ENCODE measurements at places on chromosomes 2 and 18. TPM values are rescaled to one million over a fixed set of nuclear protein-coding genes. Genes with fewer than 3 reads are reported as not detected.

The ADCY3 gene
- 22.3 TPM for total RNA-seq

The MDH1B gene
- total RNA-seq, result 16.7 TPM

The FOXI3 gene
- 3.2 TPM for total RNA-seq

The EGR4 gene
- 14.9 TPM for total RNA-seq

- DNase-seq, result peak; percentile 37
Observed at GRCh38 chr18:36128530-36128870, 640 bp downstream of the SLC39A6 start.

GRCh38 chr2:176814274-176814673 lies 398.3 kb upstream of the HNRNPA3 start:
- DNase-seq, result no peak

DNA sequence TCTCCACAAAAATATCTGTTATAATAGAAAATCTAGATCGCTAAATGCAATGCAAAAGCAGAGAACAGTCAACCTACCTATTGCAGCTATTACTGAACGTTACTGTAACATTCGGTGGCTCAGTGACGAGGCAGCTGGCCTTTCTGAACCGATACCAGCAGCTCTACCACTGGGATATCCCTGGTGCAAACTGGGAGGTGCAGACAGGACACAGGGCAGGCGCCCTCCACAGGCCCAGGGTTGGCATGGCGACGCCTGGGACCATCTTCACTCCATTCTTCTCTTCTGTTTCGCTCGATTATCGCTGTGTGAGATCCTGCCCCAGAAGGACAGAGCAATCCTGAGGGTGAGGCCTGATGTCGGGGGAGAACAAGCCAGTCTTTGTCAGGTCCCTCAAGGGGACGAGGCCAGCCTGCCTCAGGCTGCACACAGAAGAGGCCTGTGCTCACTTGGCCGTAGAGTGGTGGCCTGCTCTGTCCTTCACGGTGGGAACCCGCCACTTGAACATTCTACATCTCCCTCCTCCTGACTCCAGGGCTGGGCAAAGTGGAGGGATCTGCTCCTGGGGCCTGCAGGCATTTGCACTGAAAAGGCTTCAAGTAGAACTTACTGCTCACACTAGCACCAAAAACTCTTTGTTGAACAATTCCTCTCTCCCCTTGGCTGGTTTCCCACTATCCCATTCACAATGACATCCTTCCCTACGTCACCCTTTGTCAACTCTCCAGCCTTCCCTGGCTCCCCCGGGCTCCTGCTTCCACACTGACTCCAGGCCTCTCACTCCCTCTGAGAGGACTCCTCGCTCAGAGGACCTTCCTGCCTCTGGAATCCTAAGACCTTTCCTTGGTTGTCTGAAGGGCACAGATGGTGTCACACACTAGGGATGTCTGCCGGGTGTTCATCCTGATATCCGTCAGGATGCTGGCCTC lies 49.7 kb downstream of the CYRIA start:
- DNase-seq, result no peak

- no peak for DNase-seq
Observed at GRCh38 chr2:241309684-241310117, 5.8 kb downstream of the HDLBP start.

DNA sequence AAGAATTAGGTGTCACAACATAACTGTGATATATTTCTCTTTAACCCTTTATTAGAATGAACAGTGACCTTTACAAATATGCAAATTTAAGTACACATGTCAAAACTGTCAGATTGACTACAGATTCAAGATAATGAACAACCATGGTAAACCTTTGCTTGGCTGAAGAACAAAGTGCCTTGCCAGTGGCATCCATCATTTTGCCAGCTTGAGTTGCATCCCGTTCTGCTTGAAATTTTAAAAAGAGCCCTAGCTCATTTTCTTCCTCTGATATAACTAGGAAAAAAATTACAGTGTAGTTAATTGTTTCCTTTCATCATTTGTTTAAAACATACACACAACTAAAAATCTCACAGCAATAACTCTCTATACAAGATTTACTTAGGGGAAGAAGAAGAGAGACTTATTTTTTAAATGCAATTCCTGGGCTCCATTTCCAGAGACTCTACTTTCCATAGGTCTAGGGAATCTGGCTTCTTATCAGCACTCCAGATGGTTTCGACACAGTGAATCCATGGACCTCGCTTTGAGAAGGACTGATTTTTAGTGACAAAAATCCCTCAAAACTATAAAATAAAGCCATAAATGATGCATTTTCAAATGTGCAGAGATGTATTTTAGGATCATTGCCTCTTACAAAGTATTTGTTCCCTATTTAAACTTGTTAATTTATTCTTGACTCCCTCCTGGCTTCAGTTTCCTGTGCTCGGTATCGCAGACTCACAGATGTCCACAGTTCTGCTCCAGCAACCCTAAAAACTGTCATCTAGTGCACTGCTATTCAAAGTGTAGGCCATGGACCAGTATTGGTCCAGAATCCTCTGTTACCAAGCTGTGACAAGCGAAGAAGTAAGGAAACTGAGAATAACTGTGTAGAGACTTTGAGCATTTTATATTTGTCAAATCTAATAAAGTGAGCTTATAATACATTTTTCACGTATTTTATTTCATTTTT lies 50.1 kb downstream of the ICA1L start:
- no peak for DNase-seq

DNA sequence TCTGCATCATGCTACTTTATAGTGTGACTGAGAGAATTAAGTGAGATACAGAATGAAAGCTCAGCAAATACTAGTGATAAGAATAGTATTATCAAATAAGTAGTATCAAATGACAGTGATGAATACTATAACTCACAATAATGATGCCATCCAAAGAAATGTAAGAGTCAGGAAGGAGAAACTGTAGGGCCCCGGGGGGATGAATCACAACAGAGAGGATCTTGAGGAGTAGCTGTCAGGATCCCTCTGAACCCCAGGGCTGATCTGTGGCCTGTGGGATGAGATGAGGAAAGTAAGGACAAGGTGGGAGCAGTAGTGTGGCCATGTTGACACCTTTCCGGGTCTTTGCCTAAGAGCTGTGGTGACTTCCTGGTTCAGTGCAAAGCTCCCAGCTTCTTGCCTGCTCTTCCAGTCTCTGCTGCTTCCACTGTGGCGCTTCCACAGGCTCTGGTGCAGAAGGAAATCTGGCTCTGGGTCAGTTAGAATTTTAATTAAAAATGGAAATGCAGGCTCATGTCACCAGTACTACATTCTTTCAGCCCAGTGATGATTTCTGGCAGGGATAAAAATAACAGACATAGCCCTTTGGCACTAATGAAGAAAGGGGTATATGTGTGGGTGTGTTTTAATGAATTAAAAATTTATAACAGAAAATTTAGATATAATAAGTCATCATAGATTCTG lies 166.9 kb downstream of the MYO3B start:
- no peak for DNase-seq

- no peak for DNase-seq
Observed at GRCh38 chr18:75276818-75277609, 66.4 kb downstream of the TSHZ1 start.

DNA sequence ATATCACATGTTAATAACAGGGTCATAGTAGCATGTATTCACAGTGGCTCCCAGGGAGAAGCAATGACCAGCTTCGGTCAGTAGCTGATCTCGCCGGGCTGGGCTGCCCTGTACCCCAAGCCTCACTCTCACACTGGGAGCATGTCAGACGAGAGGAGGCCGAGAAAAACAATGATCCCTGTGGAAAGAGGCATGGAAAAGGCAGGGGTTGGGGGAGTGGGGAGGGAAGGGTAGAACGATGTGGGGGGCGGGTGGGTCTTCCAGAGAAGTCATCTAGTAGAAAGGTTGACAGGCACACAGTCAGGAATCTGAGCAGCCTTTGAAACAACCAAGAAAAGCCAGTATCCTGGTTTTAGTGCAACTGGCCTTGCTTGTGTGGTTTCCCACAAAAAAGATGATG lies 25.4 kb downstream of the TGFA start:
- no peak for DNase-seq

- no peak for DNase-seq
Observed at GRCh38 chr18:62827397-62827796, 112.1 kb downstream of the PHLPP1 start.

DNA sequence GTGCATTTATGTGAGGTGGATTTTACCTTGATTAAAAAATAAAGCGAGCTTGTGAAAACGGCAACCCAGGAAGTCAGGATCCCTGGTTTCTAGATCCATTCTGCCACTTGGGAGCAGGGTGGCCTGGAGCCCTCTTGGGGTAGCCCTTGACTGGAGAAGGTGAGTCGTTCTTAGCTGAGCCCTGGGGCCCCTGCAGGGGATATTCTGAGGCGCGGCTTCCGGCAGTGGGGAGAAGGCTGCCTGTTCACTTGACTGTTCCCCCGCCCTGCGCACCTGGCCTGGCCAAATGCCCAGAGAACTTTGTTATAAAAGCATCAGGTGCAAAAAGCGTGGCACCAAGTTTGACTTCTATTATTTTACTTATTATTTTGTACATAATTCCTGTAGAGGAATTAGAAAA lies 221.9 kb downstream of the DYSF start:
- DNase-seq, result peak; percentile 6

- peak; percentile 51 for DNase-seq
Observed at GRCh38 chr18:54947091-54947490, 12.2 kb downstream of the CCDC68 start.

DNA sequence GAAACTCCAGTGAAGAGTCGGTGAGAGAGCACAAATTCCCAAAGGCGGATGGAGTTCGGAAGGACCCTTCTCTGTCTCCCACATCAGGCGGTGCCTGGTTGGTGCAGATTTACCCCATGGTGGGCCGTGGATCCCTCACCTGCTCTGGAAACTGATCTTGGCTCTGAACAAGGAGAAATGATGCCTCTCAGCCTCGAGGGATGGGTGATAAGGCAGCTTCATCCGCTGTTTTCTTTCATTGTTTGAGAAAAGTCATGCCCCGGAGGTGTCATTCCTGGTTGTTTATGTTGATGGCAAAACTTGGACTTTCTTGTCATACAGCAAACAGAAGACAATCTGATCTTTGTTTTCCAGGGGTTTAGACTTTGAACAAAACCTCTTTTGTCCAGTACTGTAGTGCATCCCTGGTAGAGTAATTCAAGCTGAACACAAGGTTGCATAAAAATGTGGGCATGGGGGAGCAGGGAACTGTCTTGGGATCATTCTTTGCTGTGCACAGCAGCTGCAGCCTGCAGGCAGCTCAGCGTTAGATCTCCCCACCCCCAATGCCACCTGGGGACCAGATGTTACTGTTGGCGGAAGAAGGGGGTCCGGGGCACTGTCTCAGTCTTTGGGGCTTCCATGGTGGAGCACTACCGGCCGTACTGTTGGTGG lies 81.3 kb downstream of the NFATC1 start:
- DNase-seq, result no peak

GRCh38 chr18:48557640-48558174 lies 18.9 kb downstream of the CTIF start:
- no peak for DNase-seq

Measured in testis (tissue), 5 donors.